Left kidney (tissue), 8 donors: ENCODE measurements at places on chromosomes 6 and 20. TPM values are rescaled to one million over a fixed set of nuclear protein-coding genes. Genes with fewer than 3 reads are reported as not detected.
A peak's percentile ranks its signal among the peaks of the same experiment; 100 is the strongest.

- DNase-seq: no peak
These were observed 126.8 kb downstream of the CDH4 start for GRCh38 chr20:61378694-61379355.

RIPPLY2 gene
- polyA plus RNA-seq: not detected

GRCh38 chr20:59195316-59195993 lies 31.8 kb downstream of the ZNF831 start:
- DNase-seq: no peak

GRCh38 chr6:89110284-89110683 lies 7.6 kb downstream of the SRSF12 start:
- DNase-seq: no peak

DNA sequence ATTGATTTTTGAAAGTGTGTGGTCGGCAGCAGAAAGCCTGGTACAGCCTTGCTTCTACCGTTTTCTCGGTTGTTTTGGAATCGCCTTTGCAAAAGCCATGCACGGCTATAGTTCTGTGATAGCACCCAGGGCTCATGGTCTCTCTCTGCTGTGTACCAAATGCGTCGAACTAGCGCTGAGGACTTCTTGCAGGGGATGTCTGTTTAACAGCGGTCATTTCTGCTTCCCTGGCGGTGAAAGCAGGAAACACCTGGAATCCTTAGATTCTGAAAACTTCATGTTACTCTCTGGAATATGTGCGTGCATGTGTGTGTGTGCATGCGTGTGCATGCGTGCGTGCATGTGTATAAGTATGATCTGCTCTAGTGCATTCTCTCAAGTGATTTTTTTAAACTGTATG lies 26.1 kb upstream of the GCNT2 start:
- no peak for DNase-seq

PAK5 gene
- polyA plus RNA-seq: 0.63 TPM

DNA sequence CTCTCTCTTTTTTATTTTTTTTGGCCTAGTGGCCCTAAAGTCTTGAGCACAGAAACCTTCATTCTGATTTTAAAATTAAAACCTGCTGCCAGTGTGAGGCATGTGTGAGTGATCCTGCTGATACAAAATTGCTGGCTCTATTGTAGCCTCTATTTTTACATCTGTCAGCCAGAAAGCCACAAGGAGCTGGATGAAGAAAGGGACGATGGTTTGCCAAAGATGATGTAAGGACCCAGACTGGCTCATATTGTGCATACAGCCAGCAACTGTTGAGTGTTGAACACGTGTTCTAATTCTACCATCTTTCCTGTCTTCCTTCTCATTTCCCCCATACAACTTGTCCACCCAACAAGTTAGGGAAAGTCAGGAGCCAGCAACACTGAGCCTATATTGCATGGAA lies 40.8 kb upstream of the ATXN1 start:
- no peak for DNase-seq

DNA sequence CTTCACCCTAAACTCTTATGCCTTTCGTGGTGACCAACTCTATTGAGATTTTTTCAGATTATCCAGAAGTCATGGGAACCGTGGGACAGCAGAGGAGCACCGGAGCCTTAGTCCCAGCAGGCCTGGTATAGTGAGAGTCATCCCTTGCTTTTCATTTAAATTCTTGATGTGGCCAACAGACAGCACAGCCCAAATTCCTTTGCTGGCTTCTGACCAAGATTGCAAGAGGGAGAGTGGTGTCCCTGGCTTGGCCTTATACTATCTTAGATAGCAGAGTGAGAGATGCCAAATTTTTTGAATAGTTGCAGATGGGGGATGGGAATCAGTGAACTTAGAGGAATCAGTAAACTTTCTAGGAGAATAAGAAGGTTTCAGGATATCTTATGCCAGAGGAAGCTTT lies 7.8 kb downstream of the STX11 start:
- no peak for DNase-seq

DNA sequence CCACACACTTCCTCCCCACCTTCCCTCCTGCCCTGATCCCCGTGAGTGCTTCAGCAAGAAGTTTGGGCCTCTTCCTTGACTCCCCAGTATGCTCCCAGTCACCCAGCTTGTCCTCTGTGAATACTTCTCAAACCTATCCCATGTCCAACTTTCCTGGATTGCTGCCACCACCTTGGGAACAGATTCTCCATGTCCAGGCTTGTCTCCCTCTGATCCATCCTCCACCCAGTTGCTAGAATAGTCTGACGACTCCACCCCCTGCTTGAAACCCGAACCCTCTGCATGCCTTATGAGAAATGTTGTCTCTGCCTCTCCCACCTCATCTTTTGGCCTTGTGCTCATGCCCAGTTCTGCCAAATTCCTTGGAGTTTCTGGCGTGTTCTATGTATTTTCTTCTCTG lies 108.0 kb downstream of the PPP1R14C start:
- DNase-seq: peak; percentile 10

- DNase-seq: no peak
These were observed 18.3 kb upstream of the DSN1 start for GRCh38 chr20:36791862-36792261.

TSPYL1 gene
- 103 TPM for polyA plus RNA-seq

MYBL2 gene
- polyA plus RNA-seq: 34.0 TPM

SLC17A3 gene
- polyA plus RNA-seq: 1.3 TPM

- no peak for DNase-seq
These were observed 47.8 kb upstream of the FRMD1 start for GRCh38 chr6:168126566-168127383.

BPIFB2 gene
- not detected for polyA plus RNA-seq

ZNF341 gene
- 3.0 TPM for polyA plus RNA-seq

PGK2 gene
- polyA plus RNA-seq: not detected

OR2B3 gene
- not detected for polyA plus RNA-seq

CLIC5 gene
- polyA plus RNA-seq: 209 TPM

BCAS1 gene
- polyA plus RNA-seq: 4.2 TPM

SNPH gene
- polyA plus RNA-seq: 3.3 TPM

- no peak for DNase-seq
These were observed 9.7 kb upstream of the DYNLRB1 start for GRCh38 chr20:34506480-34506879.

RAET1L gene
- polyA plus RNA-seq: not detected

GLP1R gene
- polyA plus RNA-seq: 1.3 TPM

GRCh38 chr20:51584116-51584515 lies 41.6 kb upstream of the NFATC2 start:
- DNase-seq: no peak

DNA sequence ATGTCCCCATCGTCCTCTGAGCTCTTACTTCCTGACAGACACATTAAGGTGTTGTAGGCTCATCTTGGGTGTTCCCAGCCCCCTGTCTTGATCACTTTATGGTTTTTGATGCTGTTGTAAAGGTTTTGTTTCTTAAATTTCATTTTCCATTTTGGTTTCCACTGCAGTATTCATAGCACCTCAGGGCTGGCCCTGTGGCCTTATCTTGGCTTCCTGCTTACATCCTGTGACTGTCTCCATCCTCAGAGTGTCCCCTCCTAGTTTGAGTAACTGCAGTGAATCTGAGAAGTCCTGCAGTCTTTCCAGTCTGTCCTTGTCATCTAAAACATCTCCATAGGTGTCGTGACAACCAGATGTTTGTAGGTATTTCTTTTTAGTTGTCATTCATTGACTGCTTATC lies 50.9 kb downstream of the JARID2 start:
- no peak for DNase-seq

DNA sequence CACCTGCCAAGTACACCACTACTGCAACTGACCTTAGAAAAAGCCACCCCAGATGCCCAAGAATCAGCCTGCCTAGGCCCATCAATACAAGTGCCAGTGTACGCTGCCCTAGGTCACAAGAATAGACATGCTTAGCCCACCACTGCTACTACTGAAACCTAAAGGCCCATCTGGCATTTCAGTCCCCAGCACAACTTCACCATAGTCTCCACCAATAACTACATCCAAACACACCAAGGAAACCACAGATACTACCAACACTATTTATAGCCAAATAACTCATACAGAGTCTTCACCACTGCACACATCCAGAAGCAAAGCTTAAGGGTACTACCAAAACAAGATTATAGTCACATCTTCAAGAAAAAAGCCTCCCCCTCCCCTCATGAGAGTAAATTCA lies 28.2 kb downstream of the TREML4 start:
- DNase-seq: no peak

- DNase-seq: no peak
These were observed 44.1 kb upstream of the FAM8A1 start for GRCh38 chr6:17556014-17556413.

DNA sequence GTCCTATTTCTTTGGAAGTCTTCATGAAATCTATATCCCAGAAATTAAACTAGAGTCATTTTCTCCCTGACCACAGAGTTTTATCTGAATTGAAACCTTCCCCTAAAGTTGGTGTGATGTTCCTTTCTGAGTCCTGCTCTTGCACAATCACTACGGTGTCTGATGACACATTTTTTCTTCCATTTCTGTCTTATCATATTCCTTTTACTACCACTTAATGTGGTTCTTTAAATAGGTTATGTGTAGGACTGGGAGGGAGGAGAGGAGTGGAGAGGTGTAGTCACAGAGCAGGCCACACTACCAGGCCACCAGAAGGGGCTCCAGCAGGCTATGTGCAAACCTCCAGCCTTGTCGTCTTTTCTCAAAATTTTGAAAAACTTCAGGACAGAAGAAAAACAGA lies 39.7 kb upstream of the ATXN1 start:
- no peak for DNase-seq

BHLHE23 gene
- not detected for polyA plus RNA-seq

GRCh38 chr6:82380566-82381185 lies 17.1 kb downstream of the TPBG start:
- DNase-seq: no peak

GRCh38 chr6:164124986-164125385 lies 710.5 kb downstream of the QKI start:
- DNase-seq: no peak

DNA sequence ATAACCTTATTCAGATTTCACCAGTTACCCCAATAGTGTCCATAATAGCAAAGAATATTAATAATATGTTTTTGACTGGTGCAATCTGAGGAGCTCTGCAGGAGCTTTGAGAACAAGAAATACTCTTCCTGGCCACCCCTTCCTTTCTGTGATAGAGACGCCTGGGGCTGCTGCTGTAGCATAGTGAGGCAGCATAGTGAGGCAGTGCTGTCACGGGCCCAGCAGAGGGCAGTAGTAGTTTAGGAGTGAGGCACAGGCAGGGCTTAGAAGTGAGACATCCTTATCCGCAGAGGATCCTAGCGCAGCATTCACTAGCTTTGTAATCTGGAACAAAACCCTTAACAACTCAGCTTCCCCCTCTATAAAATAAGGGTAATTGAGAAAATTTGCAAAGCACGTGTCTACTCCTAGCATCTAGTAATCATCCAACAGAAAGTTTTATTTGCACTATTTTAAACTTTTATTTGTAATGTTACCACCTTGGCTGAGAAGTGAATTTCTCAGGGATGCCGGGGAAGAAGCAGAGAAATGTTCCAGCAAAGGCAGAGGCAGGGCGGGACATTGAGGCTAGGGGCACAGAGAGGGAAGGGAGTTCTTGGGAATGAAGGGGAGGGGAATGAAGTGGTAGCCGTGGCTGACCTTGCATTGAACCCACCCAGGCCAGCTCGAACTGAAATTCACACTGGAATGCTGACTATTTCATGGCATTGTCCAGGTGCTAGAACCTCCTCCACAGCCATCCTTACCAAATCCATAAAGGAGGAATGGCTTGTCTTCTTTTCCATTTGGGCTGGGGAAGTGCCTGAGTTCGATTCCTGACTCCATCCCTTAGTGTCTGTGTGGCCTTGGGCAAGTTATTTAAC lies 78.8 kb downstream of the CDS2 start:
- DNase-seq: peak; percentile 61

TAGAP gene
- 0.78 TPM for polyA plus RNA-seq

GRCh38 chr20:48403167-48403761 lies 424.5 kb downstream of the PREX1 start:
- DNase-seq: no peak

PM20D2 gene
- polyA plus RNA-seq: 38.1 TPM

SASH1 gene
- 30.2 TPM for polyA plus RNA-seq
